Stimulated activated CD8-positive, alpha-beta memory T cell treated with anti-CD3 and anti-CD28 coated beads, Interleukin-12 subunit alpha, Interleukin-12 subunit beta, amount 100 ng/mL, for 1 hour (primary cell): ENCODE measurements at places on chromosomes 7 and 10.

DNA sequence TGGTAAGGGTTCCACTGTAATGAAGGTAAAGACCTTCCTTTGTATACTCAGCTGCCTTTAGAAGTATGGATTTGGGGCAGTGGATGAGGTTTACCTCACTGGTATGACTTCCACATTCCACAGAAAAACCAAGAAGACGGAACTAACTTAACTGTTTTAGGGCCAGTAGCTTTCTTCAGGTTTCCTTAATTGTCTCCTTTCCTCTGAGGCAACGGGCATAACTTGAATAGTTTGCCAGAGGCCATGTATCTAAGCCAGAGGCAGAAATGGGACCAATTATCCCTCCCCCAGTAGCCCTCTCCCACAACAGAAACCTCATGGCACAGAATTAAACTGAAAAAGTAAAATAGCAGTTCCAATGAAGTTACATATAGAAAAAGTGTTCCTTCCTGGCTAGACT lies 281.7 kb downstream of the PHTF2 start:
- DNase-seq, result no peak

DNA sequence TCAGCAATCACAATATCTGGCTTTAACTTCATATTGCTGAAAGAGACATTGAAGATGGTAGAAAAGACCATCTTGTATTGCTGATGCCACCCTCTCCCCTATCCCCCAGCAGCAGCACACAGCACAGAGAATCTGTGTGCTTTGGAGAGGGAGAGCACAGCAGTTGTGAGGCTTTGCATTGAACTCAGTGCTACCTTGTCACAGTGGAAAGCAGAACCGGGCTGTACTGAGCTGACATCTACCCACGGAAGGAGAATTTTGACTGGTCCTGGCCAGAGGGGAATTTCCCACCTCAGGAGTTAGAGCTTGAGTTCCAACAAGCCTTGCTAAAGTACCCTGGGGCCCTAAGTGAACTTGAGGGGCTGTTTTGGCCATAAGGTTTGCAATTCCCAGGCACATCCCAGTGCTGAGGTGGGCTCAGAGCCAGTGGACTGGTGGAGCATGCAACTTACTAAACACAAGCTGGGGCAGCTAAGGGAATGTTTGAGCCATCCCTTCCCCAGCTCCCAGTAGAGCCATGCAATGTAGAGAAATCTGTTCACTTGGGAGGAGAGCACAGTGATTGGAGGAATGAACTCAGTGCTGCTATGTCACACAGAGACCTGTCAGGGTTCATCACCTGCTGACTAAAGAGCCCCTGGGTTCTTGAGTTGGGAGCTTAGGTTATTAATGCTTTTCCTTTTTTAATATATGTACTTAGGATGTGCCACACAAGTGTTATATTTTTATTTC lies 62.1 kb downstream of the OR13A1 start:
- DNase-seq, result no peak

DNA sequence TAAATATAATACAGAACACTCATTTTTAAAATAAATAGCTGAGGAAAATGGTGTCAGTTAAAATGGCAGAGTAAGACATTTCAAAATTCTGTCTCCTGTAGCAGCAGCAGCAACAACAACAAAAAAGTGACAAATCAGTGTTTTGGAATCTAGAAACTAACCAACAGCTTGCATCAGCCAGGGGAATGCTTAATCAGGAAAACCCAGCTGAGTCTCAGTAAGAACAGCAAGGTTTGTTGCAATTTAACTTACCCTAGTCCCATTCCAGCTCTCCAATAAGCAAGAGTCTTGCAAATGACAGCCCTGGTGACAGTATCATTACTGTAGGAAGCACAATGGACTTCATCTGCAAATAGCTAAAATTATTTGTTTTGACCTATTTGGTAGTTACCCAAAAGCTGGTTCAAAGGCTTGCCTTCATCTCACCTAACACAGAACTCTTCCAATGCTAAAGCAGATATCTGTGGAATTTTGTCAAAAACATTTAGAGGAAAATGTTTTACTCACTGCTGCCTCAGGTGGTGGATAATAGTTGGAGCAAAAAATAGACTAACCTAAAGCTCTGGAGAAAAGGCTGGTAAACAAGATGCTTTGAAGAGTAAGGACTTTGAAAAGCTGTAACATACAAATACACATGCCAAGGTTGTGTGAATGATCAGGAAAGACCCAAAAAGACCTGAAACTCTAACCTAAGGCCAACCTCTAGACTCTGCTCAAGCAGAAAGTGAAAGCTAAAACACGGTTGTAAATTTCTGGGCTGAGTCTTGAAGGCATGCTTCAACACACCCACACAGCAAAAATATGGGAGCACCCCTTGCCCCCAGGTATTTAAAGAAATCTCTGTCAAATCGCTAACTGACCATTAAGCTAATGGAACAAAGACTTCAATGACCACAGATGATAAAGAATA lies 9.9 kb upstream of the ARHGAP22 start:
- no peak for DNase-seq

- DNase-seq, result no peak
Measured at GRCh38 chr7:83325083-83325482, 162.4 kb upstream of the PCLO start.

DNA sequence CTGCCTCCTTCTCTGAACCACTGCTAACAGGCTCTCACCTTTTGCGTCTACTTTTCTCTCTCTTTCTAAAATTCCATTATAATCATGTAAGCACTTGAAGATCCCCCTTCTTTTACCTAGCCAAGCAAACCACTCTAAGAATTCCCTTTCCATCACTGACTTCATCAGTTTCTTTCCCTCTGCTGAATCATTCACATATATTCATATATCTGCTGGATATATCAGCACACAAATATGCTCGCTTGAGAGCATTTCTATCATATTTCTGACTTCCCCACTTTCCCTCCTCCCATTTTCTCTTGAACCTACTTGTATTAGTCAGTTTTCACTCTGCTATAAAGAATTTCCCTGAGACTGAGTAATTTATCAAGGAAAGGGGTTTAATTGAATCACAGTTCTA lies 84.2 kb upstream of the LRRN3 start:
- DNase-seq, result no peak

DNA sequence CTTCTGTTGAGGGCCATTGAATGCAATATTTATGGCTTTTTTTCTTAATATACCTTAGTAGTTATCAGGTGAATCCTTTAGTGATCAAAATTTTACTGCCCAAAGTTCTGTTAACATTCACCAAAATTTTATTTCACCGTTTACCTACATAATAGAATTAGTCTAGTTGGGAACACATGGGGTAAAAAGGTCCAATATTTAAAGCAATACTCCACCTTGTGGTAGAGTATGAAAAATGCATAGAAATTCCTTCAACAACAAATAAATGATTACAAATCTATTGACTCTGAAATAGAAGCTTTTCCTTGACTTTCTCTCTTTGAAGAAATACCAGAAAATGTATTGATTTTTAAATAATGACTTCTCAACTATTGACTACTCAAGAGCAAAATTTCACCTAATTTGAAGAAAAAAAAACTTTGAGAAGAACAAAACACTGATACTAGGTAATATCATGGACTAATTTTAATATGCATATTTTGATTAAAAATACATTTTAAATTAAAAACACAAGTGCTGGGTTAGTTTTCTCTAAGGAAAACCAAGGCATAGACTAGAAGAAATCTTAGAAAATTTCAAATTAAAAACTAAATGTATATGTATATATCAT lies 43.3 kb downstream of the POLR1F start:
- no peak for DNase-seq

- no peak for DNase-seq
Measured at GRCh38 chr10:108957681-108958080, 965.6 kb downstream of the XPNPEP1 start.

DNA sequence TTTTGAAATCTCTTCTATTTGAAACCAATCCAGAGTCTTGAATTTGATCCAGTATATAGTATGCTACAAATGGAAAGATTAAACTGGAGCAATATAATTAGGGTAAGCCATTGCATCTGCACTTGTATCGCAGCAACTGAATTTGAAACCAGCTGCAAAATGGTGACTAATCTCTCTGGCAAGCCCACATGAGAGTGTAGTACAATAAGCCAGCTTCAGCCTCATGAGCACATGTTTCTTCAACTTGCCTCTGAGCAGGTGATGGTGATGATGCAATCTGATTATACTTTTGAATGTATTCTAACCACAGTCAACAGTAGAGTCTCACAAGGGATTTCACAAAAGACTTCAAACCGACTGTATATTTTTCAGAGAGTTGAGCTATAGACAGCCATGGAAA lies 829 bp upstream of the RPA3 start:
- DNase-seq, result no peak

DNA sequence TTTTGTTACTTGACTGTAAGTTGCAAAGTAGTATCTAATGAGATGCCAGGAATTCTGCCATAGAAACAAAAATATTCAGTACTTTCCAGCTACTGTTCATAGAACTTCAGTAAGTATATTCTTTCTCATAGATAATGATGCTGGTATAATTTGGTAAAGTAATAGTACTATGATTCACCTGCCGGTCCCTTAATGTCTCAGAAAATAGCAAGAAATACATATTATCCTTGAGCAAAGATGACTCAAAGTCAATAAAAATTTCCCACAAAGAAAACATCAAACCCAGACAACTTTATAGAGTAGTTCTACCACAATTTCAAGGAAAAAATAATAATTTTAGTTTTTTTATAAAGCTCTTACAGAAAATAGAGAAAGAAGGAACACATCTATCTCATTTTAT lies 105.4 kb downstream of the EPDR1 start:
- DNase-seq, result no peak

GRCh38 chr7:127887631-127888030 lies 143.6 kb downstream of the LRRC4 start:
- no peak for DNase-seq

DNA sequence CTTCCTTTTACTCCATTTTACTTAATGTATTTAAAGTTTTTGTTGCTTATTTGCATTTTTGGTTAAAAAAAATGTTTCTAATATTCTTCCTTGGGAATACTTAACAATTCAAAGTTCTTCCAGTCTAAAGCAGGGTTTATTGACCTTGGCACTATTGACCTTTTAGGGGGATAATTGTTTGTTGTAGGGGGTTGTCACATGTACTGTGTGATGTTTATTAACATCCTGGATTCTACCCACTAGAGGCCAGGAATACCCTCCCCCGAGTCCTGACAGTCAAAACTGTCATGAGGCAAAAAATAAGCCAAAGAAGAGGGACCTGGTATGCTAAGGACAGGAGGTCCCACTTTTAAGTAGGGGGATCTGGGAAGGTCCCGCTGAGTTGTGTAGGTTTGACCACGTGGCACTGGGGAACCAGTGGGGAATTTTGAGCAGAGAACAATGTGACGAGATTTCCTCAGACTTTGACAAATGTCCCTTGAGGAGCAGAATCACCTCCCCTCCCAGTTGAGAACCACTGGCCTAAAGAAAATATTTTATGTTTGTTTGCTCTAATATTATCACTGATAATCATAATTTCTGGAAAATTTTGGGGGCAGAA lies 178.3 kb upstream of the PRR15 start:
- no peak for DNase-seq

DNA sequence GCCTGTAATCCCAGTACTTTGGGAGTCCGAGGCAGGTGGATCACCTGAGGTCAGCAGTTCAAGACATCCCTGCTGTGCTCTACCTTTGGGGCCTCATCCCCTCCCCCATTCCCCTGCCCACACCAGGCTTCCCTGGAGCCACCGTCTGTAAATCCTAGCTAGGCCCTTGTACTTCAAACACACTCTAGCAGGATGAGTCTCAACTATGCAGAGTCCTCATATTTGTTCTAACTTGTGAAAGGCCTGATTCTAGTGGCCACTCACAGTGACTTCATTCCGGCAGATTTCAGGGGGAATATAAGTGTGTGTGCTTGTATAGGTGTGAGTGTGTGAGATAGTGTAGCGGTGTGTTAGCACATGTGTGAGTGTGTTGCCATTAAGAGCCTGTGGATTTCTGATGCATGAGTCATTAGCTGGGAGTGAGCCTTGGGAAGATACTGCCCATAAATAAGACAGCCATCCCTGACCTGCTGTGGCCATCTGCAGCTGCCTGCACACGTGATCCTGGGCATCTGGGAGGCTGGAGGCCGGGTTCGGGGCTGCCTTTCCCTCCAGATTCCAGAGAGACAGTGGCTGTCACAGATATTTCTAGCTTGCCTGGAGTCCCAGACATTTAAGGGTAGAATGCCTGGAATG lies 1.7 kb upstream of the NEURL1 start:
- no peak for DNase-seq

- DNase-seq, result no peak
Measured at GRCh38 chr7:55150709-55151451, 132.1 kb downstream of the EGFR start.

DNA sequence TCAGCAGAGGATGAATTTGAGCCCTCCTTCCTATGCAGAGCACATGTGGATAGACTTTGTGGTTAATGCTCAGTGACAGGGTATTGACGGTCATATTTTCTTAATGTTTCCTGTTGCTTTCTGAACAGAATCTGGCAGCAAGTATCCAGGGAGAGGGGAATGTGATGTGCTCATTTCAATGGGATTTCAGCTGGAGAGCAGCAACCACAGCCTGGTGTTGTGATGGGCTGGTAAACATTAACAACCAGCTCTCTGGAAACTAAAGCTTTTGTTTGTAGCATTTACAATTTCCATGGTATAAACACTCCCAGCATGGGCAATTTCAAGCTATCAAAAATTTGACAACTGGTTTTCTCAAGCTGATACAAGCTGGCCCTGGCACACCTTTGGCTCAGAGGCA lies 215.9 kb downstream of the SH2D4B start:
- no peak for DNase-seq

- no peak for DNase-seq
Measured at GRCh38 chr10:89992575-89992974, 291.2 kb downstream of the KIF20B start.

DNA sequence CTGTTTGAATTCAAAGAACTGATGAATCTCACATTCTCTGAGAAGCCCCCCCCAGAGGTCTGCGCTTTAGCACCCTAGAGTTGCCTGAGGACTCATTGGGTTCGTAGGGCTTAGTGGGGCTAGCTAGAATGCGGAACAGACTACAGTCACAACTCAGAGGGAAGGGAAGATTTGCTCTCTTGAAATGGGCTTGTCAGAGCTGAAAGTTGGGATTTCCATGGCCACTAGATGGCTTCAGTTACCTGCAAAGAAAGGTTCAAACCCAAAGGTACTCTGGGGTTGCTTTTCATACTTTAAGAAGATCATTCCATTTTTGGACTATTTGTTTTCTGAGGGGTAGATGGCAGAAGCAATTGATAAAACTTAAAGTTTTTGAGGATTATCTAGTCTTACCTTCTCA lies 205.0 kb downstream of the BBS9 start:
- no peak for DNase-seq

DNA sequence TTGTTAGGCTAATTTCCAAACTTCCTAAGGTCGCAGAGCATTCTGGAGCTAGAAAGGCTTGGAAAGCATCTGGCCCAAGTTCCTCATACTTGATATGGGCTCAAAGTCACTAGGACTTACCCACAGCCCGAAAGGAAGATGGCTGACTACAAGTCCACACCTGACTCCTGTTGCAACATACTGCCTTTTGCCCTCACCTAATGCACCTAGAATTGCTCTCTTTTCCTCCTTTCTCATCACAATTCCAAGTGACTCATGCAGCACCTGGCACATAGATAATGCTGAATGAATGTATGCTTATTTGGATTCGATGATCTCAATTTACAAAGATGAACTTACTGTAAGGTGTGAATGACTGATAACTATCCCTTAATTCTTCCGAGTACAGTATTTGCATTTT lies 131.5 kb downstream of the SORBS1 start:
- no peak for DNase-seq
